NCI-H774 (cell line): ENCODE measurements at places on chromosomes 4 and X.

DNA sequence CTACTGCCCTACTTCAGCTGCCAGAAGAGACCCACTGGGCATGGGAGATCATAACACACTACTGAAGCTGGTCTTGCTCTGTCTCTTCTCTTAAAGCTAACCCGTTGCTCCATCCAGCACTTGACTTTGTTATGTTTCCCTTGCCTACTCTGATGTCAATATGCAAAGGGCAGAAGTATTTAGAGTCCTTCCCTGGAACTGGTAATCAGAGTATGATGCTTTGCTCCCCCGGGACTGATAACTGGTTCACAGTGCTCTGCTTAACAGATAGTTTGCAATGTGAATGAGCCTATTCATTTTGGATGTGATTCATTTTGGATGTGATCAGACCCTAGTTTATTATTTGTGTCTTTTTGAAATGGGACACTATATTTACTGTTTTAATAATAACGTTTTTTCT is 12.3 kb upstream of the UCP1 start:
- DNase-seq, result no peak

GRCh38 chrX:136620780-136621179 is 27.2 kb upstream of the CD40LG start:
- DNase-seq, result no peak

- DNase-seq, result no peak
Measured at GRCh38 chr4:98260047-98260578, 1.1 kb upstream of the RAP1GDS1 start.

DNA sequence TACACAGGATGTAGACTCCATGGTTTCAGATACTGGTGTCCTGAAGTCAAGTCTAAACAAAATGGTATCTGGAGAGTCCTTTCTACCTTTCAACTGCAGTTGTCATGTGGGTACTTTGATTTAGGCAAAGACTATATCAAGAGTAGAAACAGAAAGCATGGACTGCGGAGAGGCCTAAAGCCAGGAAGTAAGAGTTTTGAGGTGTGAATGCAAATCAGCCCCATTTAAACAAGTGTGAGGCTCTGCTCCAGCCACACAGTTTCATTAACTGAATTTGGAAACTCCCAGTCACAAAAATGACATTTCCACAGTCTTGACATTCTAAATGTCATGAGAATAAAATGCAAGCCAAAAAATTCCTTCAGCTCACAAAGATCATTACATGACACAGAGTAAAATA is 87.2 kb upstream of the MCF2 start:
- DNase-seq, result no peak

- DNase-seq, result no peak
Measured at GRCh38 chr4:72338060-72338459, 231.0 kb downstream of the ADAMTS3 start.

DNA sequence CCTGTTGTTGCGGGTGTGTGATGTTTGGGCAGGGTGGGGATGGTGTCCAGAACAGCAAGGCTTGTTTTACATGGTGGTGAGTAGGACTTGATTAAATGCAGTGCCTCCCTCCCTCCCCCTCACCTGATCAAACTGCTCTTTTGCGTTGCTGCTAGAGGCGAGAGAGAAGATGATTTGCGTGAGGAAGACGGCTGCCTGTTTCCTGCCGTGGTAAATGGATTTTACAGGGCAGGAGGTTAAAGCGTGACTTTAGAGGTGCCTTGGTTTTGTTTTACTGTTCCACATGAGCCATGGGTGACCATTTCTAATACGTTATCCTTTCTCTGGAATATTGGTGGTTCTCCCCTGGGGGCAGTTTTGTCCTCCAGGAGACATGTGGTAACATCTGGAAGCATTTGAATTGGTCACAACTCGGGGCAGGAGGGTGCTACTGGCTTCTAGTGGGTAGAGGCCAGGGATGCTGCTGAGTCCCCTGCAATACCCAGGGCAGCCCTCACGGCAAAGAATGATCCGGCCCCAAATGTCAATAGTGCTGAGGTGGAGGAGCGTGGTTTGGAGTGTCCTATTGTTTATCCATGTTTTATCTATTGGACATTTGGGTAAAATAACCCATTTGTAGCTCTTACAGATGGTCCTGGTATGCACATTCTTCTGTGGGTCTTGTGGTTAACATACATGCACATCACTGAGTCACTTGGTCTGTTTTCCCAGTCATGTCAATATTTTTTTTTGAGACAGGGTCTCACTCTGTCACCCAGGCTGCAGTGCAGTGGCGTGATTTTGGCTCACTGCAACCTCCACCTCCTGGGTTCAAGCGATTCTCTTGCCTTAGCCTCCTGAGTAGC is 73.7 kb downstream of the SHROOM2 start:
- DNase-seq, result no peak

GRCh38 chr4:13481569-13481968 is 2.6 kb downstream of the RAB28 start:
- DNase-seq, result no peak

DNA sequence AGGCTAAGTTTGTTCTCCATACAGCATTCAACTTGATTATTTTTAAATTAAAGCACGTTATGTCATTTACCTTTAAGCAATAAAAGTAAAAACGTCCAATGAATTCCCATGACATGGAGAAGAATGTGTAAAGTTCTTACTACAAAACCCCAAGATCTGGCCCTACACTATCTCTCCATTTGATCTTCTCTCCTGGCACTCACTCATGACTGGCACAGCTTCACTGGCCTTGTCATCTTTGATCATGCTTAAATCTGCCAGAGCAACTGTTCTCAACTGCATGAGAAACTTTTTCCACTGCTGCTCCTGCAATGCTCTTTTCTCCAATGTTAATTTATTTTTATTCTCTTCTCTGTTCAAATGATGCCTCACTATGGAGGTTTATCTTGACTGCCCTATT is 1109.0 kb upstream of the IGFBP7 start:
- no peak for DNase-seq

GRCh38 chr4:1870328-1870577 is 940 bp upstream of the NSD2 start:
- DNase-seq, result peak; percentile 75

DNA sequence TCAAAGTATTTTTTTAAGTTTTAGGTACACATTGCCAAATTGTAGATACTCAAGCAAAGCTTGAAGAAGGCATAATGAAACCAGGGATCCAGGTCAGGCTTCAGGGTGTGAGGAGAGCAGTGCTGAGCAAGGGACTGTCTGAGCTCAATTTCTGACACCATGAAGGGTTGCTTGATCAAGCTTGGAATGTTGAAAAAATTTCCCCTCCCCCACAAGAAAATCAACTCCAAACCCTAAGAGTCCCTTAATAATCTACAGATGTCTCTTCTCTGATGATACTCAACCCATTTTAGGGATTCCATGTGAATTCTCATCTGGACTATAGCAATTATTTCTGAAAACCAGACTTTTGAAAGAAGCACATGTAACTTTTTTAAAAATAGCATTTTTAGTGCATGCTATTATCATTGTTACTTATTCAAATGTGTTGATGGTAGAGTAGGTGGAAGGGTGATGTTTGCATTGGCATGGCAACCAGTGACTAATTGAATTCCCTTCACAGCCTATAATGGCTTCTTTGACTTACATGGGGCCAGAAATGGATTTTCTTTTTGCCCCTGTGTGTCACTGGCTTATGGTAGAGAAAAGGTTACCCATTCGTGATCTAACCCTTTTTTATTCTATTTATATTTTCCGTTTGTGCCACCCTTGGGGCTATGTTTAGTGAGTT is 252.0 kb downstream of the FBXW7 start:
- DNase-seq, result no peak

DNA sequence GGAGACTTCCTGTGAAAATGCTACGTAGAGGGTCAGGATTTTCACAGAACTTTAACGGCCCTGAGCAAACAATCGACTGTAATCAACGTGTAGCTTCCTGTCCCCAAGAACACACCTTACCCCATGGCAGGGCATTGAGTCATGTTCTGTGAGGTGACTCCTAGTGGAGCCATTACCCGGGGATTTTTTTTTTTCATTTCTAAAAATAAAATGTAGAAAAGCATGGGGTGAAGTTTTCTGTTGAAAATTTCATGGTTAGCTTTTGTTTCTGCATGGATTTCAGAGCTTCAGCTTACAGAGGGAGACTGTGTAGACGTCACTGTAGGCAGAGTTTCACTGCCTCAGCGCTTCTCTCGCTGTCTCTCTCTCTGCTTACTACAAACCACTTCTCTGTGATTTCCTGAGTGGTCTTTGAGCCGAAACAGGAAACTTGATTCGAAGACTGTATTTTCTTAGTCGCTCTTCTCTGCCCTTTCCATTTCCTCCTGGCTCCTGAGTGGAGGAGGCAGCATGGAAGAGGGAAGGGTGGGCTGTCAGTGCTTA is 111.7 kb downstream of the NFKB1 start:
- no peak for DNase-seq

- no peak for DNase-seq
Measured at GRCh38 chrX:10756441-10756840, 136.1 kb upstream of the MID1 start.

- no peak for DNase-seq
Measured at GRCh38 chr4:80948141-80948540, 82.4 kb upstream of the BMP3 start.

GRCh38 chrX:11555759-11556158 is 110.0 kb downstream of the ARHGAP6 start:
- DNase-seq, result no peak

GRCh38 chrX:49122499-49122898 is 1.0 kb downstream of the GPKOW start:
- no peak for DNase-seq

DNA sequence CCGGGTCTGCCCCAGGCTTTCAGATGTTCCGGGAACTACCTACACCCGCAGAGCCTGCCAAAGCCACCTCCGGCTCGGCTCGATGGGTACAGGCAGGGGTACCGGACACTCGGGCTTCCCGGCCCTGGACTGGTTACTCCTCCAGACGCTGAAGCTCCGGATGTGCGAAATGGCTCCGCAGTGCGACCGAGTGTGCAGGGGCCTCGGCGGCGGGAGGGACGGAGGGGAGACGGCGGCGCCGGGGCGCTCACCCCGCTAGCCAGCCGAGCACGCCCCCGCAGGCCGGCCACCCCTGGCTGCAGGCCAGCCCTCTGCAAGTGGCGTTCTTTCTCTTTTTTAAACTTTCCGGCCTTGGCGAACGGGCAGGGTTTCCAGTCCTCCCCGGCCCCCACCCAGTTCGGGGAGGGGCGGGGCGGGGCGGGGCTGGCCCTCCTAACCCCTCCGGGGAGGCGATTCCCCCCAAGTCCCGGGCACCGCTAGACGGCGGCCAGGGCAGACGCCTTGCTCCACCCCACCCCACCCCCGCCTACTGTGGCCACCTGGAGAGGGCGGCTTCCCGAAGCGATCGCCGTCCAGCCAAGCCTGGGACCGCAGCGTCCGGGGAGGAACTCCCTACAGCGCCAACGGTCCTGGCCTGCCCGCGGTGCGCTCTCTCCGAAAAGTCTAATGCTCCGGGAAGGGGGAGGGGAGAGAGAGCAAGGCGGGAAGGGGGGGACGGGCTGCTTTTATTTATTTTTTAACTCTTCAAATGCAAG is 7.5 kb downstream of the BCOR start:
- DNase-seq, result no peak

DNA sequence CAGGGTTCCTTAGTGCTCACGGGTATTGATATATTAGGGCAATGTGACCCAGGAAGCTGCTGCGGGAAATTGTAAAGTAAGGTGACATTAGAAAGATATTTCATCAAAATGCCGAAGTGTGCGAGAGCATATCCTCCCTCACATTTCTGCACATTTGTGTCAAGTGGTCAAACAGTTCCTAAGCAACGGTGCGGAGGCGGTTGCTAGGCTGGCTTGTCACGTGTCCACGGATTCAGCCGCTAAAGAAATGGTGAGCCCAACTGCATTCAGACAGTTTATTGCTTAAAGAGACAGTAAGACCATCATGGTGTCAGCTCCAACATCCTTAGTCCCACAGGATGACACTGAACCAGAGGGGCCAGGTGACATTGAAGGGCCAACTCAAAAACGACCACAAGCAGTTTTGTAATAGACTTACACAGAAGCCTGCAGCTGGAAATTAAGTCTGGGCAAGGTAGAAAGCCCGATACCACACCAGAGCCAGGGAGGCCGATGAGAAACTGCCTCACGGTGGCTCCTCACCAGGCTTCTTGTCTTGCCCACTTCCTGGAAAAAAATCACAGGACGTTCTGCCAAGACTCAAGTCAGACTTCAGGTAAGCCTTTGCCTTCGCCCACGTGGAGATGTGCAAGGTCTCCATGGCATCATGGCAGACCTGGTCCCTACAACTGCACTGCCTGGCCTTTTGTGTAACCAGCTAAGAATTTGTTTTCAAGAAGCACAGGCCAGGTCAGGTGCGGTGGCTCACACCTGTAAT is 50.4 kb downstream of the USP11 start:
- DNase-seq, result peak; percentile 18

DNA sequence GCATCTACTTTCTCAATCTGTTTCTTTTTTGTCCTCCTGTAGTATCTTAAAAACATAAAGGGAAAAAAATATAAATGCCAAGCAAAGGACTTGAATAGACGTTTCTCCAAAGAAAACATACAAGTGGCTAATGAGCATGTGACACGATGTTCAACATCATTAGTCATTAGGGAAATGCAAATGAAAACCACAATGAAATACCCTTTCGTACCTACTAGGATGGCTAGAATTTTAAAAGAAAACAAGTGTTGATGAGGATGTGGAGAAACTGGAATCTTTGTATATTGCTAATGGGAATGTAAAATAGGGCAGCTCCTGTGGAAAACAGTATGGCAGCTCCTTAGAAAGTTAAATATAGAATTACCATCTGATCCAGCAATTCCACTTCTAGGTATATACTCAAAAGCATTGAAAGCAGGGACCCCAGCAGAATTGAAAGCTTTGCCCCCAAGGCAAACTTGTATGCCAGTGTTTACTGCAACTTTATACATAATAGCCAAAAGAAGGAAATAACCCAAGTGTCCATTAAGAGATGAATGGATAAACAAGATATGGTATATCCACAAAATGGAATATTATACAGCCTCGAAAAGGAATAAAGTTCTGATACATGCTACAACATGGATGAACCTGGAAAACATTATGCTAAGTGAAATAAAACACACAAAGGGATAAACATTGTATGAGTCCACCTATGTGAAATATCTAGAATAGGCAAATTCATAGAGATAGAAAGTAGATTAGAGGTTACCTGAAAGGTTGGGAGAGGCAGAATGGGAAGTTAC is 138.3 kb downstream of the SH3KBP1 start:
- DNase-seq, result no peak

- DNase-seq, result peak; percentile 44
Measured at GRCh38 chrX:103356130-103356798, at the start of gene TCEAL9. TCEAL9 (plus strand) TSS chrX:103356506; CDS start chrX:103357685, 1,179 bp downstream.

DNA sequence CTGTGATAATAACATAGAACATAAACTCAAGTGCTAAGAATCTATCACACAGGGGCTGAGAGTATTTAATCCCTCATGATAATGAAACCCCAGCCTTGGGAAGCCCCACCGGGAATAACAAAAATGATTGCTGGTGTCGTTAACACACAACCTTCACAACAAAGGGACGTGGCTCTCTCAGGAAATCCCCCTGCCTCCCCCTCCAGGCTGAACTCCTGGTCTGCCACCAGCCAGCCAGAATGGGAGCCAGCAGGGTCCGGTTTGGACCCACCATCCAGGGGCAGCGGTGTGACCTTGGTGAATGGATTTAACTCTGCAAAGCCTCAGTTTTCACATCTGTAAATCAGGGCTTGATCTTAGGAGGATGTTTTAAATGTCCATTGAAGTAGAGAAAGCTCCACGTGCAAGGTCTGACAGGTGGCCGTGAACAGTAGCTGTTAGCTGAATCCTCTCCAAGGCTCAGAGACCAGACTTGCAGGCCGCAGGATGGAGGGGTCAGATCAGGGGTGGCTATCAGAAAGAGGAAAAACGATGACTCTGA is 46.5 kb downstream of the ABLIM2 start:
- no peak for DNase-seq
